ENCODE measurements at places on chromosomes 6 and 20.

- DNase-seq, result no peak
Observed at GRCh38 chr6:72457738-72458137, 164.1 kb upstream of the KCNQ5 start.

GRCh38 chr6:30091577-30092381 lies 16.2 kb upstream of the RNF39 start:
- DNase-seq, result no peak

DNA sequence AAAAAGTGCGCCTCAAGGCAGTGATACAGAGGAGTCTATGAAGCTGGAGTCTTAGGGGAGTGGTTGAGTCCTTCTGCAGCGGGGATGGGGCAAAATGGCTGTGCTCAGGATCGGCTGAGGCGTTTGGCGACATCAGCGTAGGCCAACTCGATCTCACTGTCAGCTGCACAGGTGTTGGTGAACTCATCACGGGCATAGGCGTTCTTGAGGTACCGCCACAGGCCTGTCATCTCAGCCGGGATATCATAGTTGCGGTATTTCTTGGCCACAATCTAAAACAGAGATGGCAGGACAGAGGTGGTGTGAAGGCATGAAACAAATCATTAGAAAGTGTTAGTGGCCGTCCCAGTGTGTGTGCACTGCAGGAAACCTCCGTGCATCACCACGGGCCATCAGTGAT lies 112.7 kb downstream of the CLIC5 start:
- no peak for DNase-seq

- DNase-seq, result no peak
Observed at GRCh38 chr20:36717657-36718056, 28.2 kb downstream of the NDRG3 start.

DNA sequence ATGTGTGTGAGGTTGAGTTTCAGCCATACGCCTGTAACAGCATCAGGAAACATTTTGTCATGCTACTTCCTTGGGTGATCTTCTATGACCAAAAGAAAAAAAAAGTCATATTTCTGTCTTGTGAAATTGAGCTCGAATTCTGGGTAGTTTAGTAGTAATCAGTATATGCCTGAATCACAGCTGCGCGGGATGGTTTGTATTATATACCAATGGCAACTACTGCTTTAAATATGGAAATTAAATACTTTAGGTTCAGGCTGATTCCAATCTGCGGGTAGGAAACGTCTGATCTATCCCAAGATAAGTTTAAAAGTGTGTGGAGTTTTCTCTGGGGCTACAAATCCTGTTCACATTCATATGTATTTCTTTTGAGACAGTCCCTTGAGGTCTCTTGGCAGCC lies 115.6 kb upstream of the FERMT1 start:
- DNase-seq, result peak; percentile 65

DNA sequence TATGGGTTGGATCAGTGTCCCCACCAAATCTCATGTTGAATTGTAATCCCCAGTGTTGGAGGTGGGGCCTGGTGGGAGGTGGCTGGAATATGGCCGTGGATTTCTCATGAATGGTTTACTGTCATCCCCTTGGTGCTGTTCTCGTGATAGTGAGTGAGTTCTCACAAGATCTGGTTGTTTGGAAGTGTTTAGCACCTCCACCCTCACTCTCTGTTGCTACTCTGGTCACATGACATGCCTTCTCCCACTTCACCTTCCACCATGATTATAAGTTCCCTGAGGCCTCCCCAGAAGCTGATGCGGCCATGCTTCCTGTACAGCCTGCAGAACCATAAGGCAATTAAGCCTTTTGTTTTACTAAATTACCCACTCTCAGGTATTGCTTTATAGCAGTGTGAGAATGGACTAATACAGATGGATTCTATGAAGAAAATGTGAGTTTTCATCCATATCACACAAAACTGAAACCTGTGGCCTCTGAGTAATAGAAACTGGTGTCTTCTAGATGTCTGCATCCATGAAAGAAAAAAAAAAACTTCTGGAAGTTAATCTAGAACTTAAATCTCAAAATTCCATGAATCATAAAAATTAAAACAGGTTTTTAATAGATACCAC lies 39.3 kb downstream of the MBOAT1 start:
- DNase-seq, result no peak

- no peak for DNase-seq
Observed at GRCh38 chr20:58407201-58407873, 18.3 kb downstream of the VAPB start.

- DNase-seq, result no peak
Observed at GRCh38 chr6:12334526-12335130, 44.5 kb downstream of the EDN1 start.

GRCh38 chr6:146891615-146892265 lies 293.0 kb downstream of the ADGB start:
- no peak for DNase-seq

- DNase-seq, result peak; percentile 14
Observed at GRCh38 chr6:83417880-83418663, 12.8 kb downstream of the ME1 start.

DNA sequence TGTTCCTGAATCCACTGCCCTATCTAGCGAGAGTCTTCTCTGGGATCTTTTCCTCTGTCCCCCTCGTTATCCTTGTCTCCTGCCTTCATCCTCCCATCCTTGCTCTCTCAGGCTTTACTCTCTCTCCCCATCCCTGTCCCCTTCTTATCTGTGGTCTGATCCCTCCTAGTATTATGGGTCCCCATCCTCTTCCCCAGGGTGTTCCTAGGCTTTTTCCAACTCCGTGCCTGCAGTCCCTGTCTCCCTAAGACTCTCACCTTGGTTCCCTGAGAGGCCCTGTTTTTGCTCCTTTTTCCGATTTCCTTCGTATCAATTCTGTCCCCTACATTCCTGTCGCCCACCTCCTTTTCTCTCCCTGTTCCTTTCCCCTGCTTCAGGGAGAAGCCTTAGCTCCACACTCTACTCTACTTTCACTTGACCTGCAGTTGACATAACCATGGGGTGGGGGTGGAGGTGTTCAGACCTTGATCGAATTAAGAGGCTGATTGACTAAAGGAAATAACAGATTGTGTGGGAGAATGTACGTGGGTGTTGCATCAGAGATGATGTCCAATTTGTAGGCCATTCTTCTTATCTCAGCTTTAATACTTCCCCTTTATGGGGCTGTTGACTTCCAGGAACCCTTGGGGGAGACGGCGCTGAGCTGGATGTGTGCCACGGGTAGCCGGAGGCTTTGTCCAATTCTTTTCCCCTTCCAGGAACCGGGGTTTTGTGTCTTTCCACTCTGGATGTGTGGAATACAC lies 905 bp downstream of the PPARD start:
- DNase-seq, result peak; percentile 7

DNA sequence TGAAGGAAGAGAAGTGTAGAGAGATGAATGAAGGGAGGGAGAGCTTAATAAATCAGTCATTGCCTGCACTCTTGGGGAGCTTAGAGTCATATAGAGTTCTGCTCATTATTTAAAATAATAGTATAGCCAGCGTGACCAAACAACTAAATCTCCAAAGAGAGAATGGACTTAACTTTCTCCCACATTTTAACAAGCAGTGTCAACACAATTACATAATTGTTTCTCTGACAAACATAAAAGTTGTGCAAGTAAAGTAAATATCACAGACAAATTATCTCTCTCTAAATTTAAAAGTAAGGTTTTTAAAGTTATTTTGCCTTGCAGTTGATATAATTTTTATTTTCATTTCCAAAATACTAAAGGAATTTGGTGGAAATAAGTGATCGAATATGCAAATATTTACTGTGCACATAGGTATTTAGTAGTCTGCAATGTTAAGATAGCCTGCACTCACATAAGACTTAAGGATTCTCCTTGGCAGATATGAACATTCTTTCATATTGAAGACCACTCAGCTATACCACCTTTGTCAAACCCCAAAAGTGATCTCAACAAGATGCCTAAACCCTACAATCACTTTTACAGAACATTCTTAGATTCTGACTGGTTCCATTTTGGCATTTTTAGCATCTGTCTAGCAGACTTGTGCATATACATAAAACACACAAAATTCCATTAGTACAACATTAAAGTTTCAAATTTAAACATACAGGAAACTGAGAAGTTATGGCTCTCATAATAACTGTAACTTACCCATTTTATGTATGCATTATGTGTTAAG lies 67.7 kb downstream of the KIF6 start:
- DNase-seq, result no peak

GRCh38 chr6:157194643-157195042 lies 128.7 kb downstream of the TMEM242 start:
- no peak for DNase-seq

GRCh38 chr20:11155156-11155756 lies 481.5 kb upstream of the JAG1 start:
- no peak for DNase-seq

DNA sequence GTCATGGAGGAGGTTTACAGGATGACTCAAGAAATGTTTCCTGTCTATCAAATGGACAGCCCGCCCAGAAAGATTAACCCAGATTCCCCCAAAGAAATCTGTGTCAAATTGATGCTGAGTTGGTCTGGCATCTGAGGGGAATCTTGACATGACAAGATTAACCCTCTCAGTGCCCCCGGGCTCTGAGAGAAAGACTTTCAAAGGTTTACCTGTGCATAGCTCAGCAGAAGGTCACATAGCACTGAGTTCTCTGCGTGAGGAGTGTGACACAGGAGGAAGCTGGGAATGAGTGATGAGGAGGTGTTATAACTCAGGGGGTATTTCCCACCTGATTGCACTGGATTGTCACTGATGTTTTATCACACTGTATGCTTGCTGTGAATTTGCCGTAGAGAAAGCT lies 601.2 kb downstream of the DHX35 start:
- DNase-seq, result no peak

Data from HAP-1 (cell line).